ENCODE measurements at places on chromosomes 12 and 14.

GRCh38 chr14:32938719-32939253 lies at the start of gene NPAS3:
TSS of gene NPAS3 (plus strand) at chr14:32938879.
- no peak for DNase-seq

DNA sequence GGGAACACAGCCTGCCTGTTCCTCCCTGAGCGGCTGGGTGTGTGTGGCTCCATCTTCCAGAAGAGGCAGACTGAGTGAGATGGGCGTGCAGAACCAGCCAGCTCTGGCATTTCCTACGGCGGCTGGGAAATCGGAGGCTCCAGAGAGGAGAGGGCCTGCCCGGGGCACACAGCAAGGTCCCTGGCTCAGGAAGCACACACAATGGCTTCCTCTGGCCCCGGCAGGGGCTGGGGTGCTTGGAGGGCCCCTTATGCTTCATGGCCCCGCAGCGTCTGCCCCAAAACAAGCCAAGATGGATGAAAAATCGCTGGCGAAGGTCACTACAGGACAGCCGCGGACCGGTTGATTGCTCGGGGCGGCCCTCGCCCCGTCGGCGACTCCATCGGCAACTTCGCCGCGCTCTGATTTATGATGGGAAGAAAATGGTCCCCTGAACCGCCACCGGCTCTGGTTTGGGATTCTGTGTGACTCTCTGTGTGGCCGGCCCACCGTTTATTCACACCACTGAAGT lies 191.5 kb upstream of the C14orf180 start:
- no peak for DNase-seq

GRCh38 chr12:2356601-2357125 lies 303.9 kb downstream of the CACNA1C start:
- DNase-seq, result no peak

- no peak for DNase-seq
These were observed 739 bp downstream of the JPH4 start for GRCh38 chr14:23577710-23578392.

GRCh38 chr12:121514184-121514742 lies 66.6 kb downstream of the KDM2B start:
- no peak for DNase-seq

DNA sequence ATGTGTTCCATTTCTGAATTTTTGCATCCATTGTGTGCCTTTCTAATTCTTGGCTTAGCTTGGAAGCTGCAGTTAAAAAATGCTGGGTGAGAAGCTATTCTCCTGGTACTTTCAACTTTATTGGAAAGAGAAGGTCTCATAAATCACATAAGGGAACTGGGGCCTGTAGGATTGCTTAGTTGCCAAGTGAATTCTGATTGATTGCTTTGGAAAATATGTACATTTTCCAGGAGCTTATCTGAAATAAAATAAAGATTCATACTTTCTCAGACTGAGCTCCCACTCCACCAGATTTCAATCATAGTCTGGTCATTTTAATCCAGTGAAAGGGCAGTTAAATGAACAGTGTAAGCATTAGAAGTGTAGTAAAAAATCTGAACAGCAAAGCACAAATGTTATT lies 50.0 kb upstream of the PRICKLE1 start:
- DNase-seq, result no peak

GRCh38 chr12:103848917-103849491 lies 8.0 kb upstream of the NT5DC3 start:
- DNase-seq, result no peak

DNA sequence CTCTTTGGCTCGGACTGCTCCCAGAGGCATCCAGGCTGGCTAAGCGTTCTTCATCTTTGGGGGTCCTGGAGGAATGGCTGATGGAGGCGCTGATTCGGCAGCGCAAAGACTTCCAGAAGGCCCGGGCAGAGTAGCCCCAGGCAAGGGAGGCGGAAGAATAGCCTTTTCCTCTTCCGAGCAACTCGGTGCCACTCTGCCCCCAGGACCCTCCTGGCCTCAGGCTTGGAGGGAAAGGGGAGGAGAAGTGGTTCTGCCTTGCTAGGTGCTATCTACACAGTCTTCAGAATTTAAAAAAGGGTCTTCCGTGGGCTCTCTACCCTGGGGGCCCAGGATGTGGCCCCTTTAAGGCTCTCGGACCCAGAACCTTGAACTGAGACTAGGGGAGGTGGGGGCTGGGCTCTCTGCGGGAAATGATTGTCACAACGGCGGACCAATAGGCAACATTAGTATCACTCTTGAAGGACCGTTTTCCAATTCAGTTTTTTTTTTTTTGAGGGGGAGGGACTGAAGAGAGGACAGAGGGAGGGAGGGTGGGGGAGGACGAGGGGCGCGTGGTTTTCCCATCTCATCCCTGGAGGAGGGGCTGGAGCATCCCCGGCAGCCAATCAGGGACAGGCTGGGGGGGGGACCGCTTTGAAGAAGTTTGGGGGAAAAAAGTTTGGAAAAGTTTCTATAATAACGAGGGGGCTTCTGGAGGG lies at the start of gene NFATC4:
NFATC4 (plus strand) TSS at position 671 of the 698 bp plus-strand sequence. CDS start 157 bp downstream, outside the sequence.
- no peak for DNase-seq

DNA sequence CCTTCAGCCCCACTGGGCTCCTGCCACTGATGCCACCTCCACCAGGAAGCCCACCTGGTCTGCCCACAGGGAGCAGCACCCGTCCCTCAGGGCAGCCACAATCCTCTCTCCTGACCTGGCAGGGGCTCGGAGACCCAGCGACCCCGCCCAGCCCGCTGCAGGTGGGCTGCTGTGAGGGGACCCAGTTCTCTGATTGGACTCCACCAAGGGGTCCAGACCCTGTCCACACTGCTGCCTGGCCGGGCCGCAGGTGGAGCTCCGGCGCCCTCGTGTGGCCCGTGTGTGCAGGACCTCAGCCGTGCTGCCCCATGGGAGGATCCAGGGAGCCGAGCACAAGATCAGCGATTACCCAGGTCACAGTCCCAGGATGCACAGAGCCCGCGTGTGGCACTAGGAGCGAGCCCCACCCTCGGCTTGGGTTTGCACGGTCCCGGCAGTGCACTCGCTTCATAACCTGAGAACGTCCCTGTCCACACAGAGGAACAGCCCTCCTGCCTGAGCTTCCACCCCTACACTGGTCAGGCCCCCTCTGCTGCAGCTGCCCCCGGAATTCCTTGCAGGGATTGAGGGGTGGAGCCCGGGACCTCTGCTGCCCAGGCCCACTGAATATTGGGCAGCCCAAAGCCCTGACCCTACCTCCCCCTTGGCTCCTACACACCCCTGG lies 35.4 kb upstream of the TMEM179 start:
- DNase-seq, result no peak

GRCh38 chr12:127642208-127642607 lies 624.8 kb upstream of the TMEM132C start:
- no peak for DNase-seq

- no peak for DNase-seq
These were observed 1150.0 kb downstream of the FSCB start for GRCh38 chr14:43356979-43357545.

DNA sequence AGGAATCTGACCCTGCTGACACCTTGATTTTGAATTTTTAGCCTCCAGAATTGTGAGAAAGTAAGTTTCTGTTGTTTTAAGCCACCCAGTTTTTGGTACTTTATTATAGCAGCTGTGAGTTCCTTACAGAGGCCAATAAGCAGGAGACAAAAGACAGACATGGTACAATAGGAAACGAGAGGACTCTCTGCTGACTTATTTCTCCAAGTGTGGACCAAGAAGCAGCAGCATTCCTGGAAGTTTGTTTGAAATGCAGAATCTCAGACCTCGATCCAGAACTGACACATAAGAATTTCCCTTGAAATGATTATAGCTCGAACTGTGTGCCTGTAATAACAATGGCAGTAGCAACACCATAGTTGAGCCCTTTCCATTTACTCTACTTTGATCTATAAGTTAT lies 31.9 kb upstream of the LUM start:
- DNase-seq, result no peak

DNA sequence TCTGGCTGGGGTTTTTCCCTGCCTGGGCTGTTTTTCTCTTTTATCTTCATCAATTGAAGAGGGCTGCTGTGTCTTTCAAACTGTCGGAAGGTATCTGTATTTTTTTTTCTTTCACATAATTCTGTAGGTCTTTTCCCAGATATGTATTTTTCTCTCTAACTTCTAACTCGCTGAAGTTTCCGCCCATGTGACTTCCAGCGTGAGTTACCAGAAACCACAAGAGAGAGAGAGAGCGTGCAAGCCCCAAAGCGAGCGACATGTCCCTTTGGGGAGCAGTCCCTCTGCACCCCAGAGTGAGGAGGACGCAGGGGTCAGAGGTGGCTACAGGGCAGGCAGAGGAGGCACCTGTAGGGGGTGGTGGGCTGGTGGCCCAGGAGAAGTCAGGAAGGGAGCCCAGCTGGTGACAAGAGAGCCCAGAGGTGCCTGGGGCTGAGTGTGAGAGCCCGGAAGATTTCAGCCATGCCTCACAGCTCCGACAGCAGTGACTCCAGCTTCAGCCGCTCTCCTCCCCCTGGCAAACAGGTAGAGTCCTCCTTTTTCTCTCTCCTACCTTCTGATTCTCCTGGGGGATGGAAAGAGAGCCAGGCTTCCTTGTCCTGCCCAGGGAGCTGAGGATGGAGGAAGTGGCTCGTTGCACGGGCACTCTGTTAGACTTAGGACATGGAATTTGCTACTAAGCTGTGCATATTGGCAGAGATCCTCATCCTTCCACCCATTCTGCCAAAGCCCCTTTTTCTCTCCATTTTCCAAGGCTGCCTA lies at the start of gene BATF:
BATF (plus strand) TSS at position 246 of the 759 bp plus-strand sequence; CDS start at position 460, 214 bp downstream.
- DNase-seq, result no peak

DNA sequence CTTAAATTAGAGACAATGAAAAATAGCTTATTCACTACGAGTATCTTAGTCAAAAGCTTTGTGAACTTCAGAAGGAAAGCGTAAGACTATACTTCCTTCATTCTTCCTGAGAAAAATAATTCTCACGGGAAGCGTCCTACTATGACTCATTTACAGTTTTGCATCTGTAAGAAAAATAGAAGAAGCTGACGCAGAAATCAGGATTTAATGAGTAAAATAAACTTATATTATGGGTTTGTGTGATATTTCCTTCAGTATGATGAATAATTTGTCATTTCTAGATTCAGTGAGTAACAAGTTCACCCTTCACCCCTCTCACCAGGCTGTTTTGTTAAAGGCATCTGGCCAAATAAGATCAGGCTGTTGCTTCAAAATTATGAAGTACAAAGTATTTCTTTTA lies 17.8 kb upstream of the PDE3A start:
- no peak for DNase-seq

- DNase-seq, result no peak
These were observed 22.0 kb downstream of the PYROXD1 start for GRCh38 chr12:21459474-21459873.

DNA sequence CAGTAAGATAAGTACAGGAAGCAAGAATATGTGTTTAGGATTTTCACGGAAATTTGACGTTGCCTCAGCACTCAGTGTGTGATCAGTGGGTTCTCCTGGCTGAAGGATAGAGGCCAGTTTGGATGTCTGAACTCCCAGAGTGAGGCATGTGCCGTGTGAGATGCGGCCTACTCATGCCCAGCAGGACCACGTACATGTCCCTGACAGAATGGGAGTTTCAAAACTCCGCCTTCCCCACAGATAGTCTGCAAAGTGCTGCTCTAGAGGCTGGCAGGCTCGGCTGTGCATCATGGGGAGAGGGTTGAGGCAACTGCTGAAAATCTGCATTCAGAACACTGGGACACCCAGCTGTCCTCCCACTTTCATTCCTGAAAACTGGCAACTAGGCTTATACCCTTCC lies 58.3 kb downstream of the NINJ2 start:
- DNase-seq, result no peak

DNA sequence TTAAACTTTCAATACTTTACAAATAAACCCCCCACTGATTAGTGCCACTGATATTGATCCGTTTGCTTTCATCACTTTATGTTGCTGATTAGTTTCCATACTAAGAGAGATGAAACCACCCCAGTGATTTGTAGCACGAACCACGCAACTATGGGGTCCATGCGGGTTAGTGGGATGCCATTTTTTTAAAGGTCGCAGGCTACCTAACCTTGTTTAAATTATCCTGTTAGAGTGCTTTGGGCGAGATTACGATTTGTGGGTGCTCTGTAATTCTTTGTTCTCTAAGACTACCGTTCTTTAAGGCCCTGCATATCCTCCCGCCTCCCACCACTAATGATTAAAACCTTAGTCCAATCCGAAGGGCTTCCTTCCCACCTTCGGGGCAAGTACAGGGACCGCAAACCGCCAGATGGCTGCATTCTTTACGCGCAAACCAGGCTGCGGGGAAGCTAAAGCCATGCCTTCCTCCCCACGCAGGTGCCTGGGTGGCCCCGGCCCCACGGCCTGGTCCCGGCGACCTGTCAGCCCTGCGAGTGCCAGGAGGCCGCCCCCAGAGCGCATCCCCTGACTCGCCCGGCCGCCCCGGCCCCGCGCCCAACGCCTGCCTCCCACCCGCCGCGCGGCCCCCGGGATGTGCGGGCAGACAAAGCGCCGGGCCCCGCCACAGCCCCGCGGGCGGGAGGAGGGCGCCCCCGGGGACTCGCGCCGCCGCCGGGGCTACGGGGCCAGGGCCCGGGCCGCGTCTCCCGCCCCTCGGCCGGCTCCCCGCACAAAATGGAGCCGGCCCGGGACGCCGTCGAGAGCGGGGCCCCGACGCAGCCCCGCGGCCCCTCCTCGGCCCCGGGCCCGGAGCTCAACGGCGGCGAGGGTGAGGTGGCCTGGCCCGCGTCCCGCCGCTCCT lies 759 bp downstream of the NFYB start:
- no peak for DNase-seq

DNA sequence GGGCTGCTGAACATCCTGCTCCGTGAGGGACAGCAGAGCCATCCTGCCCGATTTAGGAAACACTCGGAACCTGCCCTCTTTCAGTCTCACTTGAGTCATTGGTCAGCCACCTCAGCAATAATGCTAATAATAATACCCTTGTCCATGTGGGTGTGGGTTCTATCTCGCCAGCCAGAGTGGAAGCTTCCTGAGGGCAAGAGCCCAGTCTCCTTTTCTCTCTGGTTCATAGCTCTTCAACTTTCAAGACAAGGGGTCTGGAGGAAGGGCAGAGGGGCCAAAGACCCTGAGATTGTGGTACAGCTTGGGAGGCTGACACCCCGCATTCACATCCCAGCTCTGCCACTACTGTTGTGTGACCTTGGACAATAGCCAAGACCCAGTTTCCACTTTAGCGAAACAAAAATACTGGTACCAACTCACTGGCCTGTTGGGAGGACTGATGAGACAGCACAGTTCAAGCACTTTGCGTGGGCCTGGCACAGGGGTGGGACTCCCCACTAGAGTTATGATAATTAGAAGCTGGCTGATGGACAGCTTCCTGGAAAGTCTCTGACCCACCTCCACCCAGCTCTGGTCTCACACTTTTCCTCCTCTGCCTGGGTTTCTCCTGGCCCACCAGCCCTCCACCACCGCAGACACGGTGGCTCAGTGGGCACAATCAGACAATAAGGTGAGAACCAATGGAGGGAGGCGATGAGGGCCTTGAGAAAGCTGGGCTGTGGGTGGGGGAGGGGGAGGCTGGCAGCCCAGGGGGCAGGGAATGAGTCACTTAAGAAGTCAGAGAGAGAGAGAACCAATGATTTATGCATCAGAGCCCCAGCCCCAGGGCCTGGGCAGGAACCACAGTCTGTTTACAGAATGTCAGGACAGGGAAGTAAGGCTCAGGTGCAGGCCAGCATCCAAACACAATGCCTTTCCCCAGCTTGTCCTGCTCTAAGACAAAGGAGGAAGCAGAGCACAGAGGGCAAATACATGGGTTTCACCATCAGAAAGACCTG lies 9.6 kb downstream of the FAIM2 start:
- DNase-seq, result no peak
